ENCODE measurements at places on chromosomes 12 and 14. TPM values are rescaled to one million over a fixed set of nuclear protein-coding genes. Genes with fewer than 3 reads are reported as not detected.
A peak's percentile ranks its signal among the peaks of the same experiment; 100 is the strongest.

- peak; percentile 76 for DNase-seq
These were observed 6.4 kb downstream of the APOLD1 start for GRCh38 chr12:12791756-12792369.

- DNase-seq = no peak
These were observed 6.1 kb upstream of the CRADD start for GRCh38 chr12:93671044-93671443.

DNA sequence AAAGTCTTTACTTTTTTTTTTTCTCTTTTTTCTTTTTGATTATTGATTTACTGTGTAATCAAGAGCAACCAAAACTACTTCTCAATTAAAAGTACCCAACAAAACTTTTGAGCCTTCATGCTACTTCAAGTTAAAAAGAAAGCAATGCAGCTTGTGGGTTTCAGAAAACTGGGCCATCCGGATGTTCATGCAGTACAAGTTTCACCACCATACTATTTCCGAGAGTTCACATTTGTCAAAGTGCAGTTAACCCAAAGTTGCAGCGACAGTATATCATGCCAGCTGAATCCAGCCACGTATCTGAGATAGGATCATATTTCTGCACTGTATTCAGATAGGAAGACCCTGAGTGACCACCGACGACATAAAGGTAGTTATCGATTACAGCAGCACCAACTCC, 33.0 kb downstream of the KLHL28 start:
- DNase-seq = no peak

Gene RAPGEF3
- total RNA-seq = 0.48 TPM

- no peak for DNase-seq
These were observed 981 bp downstream of the VTI1B start for GRCh38 chr14:67673451-67673850.

GRCh38 chr12:3196488-3196887, 119.3 kb downstream of the TSPAN9 start:
- DNase-seq = no peak

DNA sequence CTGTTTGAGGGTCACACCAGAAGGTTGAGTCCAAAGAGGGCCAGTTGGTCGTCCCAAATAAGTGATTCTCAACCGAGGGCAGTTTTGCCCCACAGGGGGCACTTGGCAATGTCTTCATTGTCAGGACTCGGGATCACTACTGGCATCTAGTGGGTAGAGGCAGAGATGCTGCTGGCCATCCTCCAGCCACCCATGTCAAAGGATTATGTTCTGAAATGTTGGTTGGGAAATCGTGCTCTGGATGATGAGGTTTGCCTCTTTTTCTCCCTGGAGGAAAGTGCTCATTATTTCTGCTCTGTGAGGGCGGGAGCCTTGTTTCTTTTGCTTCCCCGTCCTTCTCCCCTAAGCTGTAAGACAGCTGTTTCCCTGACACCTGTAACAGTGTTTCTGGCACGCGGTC, 3.6 kb downstream of the ZNF839 start:
- peak; percentile 68 for DNase-seq

GRCh38 chr12:22467190-22467589, 77.2 kb downstream of the C2CD5 start:
- DNase-seq = peak; percentile 67

- DNase-seq = no peak
These were observed 334.8 kb upstream of the FAR2 start for GRCh38 chr12:28814246-28814645.

GRCh38 chr12:76374386-76375020, 26.3 kb upstream of the BBS10 start:
- no peak for DNase-seq

Gene REP15
- total RNA-seq = 1.4 TPM

Gene LYZ
- total RNA-seq = 0.10 TPM

- DNase-seq = peak; percentile 10
These were observed 241.4 kb upstream of the PDZRN4 start for GRCh38 chr12:40946612-40947194.

Gene ATF1
- total RNA-seq = 19.8 TPM

GRCh38 chr12:101908395-101908794, 31.0 kb downstream of the DRAM1 start:
- DNase-seq = no peak

Gene CD163L1
- 15.9 TPM for total RNA-seq

Gene PARP11
- total RNA-seq = 6.1 TPM

GRCh38 chr14:105469456-105470349, 4.9 kb upstream of the CRIP2 start:
- no peak for DNase-seq

Gene CATSPERB
- not detected for total RNA-seq

DNA sequence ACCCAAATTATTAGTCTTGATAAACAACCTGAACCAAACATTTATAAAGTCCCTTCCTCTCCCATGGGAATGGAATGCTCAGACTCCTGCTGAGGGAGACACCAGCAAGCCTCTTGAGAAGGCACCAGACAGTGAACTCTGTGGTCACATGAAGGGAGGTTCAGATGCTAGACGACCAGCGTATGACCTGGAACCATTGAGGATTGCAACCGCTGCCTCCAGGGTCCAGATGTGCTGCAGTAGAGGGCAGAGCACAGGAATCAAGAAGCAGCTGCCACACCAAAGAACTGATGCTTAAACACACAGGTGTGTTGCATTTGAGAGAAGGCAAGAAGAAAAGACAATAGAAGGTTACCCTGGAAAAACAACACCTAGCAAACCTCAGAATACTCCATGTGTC, 592.4 kb downstream of the AACS start:
- DNase-seq = no peak

DNA sequence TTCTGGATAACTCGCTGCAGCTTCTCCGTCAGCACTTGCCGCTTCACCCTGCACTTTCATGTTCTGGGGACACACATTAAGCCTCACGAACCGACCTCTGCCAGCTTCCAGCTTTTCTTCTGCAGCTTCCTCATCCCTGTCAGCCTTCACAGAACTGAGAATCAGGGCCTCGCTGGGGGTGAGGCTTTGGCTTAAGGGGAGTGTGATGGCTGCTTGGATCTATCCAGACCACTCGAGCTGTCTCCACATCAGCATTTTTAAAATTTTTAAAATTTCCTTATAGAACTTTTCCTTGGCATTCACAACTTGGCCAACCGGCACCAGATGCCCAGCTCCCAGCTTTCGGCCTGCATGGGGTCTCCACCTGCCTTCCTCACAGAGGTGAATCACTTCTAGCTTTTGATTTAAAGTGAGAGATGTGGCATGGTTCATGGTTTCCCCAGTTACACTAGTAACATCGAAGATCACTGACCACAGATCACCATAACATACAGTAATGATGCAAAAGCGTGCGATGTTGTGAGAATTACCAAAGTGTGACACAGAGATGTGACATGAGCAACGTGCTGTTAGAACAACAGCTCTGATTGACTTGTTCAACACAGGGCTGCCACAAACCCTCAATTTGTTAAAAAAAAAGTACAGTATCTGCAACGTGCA, 139.1 kb upstream of the C14orf180 start:
- no peak for DNase-seq

- no peak for DNase-seq
These were observed 150.3 kb upstream of the ARHGAP5 start for GRCh38 chr14:31926652-31927347.

GRCh38 chr12:116628989-116629388, 69.8 kb downstream of the MAP1LC3B2 start:
- no peak for DNase-seq

DNA sequence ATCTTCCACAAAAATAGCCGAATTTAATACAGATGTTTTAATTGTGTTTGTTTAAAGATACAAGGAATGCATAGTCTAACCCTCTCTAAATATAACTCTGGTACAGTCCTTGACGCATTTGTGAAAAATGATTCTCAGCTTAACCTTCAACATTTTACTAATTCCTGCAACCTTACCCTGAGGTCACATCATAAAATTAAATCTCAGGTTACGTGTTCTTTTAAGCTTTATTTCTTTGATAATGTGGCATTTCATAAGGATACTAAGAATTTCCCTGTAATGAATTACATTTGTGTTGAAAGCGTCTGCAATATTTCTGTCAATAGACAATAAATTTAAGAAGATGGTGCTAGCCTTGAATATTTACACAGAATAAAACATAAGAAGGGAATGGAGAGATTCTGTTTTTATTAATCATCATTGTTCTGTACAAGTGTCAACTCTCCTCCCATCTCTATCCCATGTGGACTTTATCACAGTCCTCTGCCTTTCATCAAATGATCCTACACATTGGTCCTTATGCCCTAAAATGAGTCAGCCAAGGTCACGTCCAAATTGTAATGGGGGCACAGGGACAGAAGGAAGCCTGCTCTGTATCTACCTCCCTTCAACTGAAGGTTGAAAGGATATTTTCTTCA, 769.3 kb upstream of the FLRT2 start:
- no peak for DNase-seq

GRCh38 chr14:90531497-90531896, 134.7 kb downstream of the CALM1 start:
- no peak for DNase-seq

- no peak for DNase-seq
These were observed 222.2 kb downstream of the FLRT2 start for GRCh38 chr14:85752175-85752574.

Gene FAM186B
- total RNA-seq = 0.29 TPM

Gene PRB2
- not detected for total RNA-seq

- no peak for DNase-seq
These were observed 32.6 kb downstream of the CCDC85C start for GRCh38 chr14:99571303-99571986.

DNA sequence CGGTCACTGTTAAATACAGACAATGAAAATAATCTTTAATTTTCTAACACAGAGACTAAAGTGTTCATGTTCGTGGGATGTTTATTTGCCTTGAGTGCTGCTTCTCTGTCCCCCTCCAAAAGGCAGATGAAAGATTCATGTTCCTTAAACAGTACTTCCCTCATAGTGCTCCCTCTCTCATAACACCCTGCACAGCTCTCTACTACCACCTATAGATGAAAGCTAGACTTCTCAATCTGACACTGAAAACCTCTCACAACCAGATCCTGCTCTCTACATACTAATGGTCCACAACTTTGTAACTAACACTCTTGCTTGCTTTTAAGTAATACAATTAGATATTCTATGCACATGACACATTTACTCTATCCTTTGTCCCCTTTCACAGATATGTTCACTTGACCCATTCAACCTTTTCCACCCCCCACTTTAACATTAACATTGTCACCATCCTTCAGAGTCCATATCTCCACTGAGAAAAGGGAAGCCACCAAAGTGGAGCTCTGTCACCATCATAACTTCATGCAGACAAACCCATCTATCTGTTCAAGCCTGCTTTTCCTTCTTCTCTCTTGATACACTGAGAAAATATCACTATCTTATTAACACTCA, 266.4 kb upstream of the USP15 start:
- DNase-seq = peak; percentile 4

DNA sequence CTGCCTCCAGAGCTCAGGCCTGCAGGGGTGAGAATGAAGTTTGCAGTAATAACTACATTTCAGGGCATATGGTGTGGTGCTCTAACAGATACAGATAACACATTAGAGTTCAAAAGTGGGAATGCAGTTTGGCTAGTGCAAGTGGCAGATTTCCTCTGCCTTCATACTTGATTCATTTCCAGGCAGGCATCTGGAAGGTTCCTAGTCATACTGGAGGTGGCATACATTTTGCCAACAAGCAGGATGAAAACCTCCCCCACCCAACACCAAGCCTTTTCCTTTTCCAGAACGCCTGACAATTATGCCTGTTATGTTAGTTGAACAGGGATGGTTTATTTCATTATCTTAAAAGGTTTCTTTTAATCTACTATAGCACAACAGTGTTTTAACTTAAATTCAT, 24.3 kb downstream of the VTI1B start:
- no peak for DNase-seq

Gene CMTM5
- total RNA-seq = 0.60 TPM

- peak; percentile 51 for DNase-seq
These were observed 67.2 kb downstream of the DIO3 start for GRCh38 chr14:101628471-101628966.

Gene VSIG10
- total RNA-seq = 15.6 TPM

DNA sequence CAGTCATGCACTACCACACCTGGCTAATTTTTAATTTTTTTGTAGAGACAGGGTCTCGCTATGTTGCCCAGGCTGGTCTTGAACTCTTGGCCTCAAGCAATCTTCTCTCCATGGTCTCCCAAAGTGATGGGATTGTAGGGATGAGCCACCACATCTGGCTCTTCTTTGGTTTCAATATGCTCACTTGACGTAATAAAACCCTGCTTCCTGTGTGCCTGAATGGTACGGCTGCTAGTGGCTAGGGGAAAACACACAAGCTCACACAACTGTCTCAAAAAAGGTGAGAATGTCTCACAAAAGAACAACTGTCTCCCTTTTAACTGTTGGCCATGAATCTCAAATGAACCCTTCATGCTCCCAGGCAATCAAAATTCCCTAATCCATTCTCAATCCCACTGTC, 15.0 kb downstream of the C1S start:
- DNase-seq = peak; percentile 8

DNA sequence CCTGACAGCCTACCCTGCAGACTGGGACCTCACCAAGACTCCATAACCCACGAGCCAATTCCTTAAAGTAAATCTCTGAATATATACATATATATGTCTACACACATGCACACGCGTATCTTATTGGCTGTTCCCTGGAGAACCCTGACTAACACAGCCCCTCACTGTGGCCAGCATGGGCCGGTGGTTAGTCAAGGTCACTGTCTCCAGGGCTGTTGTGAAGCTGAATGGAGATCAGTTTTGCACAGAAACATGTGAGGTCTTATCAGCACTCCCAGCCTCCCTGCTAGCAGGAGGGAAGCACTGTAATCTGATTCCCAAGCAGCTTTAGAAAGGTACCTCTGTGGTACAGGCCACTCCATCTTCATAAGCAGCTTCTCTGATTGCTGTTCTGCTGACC, 46.6 kb upstream of the PLEKHG6 start:
- no peak for DNase-seq

Gene KRT85
- not detected for total RNA-seq

Gene MDGA2
- 0.12 TPM for total RNA-seq

DNA sequence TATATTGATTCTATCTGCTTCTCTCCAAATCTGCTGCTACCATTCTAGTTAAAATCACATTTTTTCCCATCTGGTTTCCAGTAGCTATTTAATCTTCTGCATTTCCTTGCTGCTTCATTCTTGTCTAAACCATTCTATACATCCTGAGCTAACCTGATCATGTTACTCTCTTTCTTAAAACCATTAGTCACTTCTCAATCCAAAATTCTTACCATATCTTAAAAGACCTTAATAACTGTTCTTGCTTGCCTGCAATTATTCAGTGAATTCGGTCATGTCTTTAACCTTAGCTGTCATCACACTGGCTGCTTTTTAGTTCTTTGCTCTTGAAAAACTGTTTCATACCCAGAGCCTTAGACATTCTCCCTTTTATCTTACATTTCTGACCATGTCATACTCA, 56.4 kb upstream of the PZP start:
- no peak for DNase-seq
